ENCODE measurements at places on chromosomes 16 and 17.

- no peak for DNase-seq
Observed at GRCh38 chr16:11315510-11315909, 29.7 kb upstream of the RMI2 start.

DNA sequence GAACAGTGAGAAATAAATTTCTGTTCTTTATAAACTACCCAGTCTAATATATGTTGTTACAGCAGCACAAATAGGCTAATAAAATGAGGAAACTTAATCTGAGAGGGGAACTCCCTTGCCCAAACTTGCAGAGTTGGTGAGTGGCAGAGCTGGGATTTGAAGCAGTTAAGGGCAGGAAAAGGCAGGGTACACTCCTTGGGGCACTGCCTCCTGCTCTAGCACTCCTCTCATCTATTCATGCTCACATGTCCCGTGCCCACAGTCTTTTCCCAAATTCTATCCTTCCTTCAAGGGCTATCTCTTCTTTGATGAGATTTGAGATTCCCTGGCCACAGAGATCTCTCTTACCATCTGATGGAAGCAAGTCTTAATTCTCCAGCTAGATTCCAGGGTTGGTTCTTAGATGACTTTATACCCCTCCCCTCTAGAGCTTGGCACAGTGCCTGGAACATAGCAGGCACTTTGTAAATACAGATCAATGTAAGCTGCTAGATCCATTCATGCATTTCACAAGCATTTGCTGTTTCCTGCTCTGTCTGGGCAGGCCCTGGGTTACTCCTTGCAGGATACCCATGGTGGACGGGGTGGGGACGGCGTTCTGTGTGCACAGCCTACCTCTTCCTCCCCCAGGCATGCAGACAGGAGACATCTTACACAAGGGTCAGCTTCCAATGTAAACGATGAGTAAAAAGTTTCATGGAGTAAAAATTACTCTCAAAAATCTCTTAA is 39.2 kb upstream of the ABCC12 start:
- DNase-seq = no peak

DNA sequence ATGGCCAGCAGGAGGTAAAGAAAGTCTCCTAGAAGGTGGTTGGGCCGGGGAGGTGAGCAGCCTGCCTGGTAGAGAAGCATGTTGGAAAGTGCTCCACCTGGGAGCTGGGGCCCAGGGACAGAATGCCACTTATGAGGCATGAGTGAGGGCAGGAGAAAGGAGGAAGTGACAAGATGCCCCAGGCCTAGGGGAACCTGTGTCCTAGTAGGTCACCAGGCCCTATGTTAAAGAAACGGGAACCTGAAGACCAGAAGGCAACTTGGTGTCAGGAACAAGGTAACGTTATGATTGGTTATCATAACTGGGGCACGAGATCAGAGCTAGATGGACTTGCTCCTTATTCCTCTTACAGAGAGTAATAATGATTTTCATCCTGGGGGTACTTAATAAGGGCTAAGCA is 34.3 kb downstream of the PITPNC1 start:
- DNase-seq = peak; percentile 37

DNA sequence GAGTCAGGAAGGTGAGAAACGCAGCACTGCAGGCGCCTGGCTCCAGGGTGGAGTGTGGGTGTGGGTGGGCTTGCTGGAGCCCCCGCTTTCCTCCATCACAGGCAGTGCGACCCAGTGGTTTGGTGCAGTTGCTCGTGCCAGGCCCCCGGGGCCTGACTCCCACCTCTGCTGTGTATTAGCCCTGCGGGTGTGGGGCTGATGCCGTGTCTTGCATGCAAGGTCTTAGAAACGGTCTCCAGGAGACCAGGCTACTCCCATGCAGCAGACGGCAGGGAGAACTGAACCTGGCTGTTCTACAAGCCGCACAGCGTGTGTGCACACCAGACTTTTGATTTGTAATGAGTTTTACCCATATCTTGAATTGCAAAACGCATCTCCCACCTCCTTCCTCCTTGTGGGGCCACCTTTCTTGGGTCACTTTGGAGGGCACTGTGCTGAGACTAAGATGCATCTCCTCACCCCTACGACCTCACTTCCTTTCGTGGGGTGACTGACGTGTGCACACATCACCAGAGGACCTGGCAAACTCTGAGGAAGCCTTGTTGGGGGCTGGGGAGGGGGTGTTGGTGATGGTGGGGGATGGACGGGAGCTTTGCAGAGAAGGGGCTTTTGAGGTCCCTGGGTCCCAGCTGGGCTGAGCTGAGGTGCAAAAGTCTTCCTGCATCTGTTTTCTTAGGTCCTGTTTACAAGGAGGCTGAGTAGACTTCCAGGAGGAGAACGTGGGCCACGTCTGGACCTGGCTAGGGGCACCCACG is 101.8 kb upstream of the TNRC6C start:
- DNase-seq = no peak

- DNase-seq = no peak
Observed at GRCh38 chr17:9696279-9697044, 51.1 kb downstream of the USP43 start.

DNA sequence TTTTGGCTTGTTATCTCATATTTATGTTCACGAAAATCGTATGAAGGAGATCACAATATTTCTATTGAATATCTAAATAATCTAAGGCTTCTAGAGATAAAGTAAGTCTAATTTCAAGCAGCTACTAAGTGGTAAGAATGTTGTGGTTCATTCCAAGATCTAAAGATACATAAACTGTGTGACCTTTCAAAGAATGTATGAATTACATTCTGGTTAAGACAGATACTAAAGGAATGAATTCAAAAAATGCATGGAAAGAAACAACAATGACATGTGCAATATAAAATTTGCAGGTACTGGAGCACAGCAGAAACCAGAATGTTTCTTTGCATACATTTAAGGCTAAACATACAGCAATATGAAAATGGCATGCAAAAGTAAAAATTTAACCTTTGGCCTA is 1214.6 kb downstream of the CDH8 start:
- DNase-seq = no peak

DNA sequence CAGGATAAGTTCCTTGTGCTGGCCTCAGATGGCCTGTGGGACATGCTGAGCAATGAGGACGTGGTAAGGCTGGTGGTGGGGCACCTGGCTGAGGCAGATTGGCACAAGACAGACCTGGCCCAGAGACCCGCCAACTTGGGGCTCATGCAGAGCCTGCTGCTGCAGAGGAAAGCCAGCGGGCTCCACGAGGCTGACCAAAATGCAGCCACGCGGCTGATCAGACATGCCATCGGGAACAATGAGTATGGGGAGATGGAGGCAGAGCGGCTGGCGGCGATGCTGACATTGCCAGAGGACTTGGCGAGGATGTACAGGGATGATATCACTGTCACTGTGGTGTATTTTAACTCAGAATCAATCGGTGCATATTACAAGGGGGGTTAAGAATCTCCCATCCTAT is 5.2 kb downstream of the PDP2 start:
- DNase-seq = no peak

GRCh38 chr16:47928008-47928407 is 227.8 kb downstream of the ABCC12 start:
- DNase-seq = no peak

GRCh38 chr17:15650741-15651582 is 31.5 kb upstream of the FBXW10B start:
- DNase-seq = no peak

DNA sequence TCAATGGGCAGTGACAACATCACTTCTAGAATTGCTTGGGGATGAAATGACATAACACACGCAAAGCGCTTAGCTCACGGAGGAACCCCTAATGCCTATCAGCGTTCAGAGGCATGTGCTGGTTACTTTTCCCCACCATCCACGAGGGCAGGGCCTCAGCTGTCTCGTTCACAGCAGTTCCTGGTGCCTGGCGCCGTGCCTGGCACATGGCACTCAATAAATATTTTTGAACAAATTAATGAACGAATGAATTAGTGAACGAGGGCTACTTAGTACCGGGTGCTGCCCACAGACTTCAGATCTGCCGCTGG is 14.1 kb upstream of the CIBAR2 start:
- no peak for DNase-seq

GRCh38 chr16:68374961-68375660 is 64.3 kb downstream of the PRMT7 start:
- DNase-seq = no peak

DNA sequence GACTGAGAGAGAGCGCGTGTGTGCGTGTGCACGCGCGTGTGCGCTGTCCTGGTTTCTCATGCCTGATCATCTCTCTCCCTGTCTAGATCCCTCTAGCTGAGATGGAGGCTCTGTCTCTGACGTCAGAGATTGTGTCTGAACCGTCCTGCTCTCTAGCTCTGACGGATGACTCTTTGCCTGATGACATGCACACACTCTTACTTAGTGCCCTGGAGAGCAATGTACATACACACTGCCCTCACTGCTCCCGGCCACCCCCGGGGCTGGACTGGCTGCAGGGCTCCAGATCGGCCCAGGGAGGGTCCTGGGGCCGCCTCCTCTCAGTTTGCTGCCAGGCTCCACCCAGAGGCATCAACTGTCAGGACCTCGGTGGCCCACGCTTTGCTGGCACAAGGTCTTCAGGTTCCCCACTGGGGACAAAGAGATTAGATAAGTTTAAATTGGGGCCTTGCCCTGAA is 13.1 kb upstream of the ABCC3 start:
- no peak for DNase-seq

DNA sequence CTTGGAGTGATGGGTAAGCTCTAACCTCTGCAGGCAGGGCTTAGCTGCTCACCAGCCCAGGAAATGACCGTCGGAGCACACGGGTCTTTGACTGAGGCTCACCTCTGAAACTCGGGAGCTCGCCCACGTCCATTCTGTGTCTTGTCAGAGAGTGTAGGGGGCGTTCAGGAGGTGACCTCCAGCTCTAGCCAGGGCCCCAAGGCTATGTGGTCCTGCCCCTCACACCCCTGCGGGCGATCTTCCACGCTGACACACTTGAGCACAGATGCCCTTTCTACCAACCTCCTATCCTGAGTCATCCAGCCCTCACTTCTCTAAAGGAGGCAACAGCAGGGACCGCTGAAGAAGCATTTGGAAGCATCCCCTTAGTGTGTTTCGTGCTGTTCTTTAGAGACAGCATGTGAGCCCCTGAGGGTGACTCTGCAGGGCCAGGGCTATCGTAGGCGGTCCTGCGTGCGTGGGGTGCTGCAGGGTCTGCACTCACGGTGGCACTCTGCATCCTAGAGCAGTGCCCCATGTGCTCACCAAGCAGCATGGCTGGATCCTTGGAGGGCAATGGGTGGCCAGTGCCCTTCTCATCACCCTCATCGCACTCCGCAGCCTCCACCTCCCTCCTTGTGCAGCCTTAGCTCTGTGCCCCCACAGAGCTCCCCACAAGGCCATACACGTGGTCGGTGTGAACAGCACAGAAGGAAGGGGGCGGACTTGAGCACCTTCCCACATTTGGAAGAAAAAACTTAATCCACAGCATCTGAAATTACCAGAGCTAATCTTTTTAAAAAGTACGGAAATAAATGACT is 33.8 kb downstream of the SLC47A1 start:
- no peak for DNase-seq

GRCh38 chr17:80244871-80245509 is 15.7 kb upstream of the RNF213 start:
- DNase-seq = no peak

GRCh38 chr17:75207760-75208159 is 2.3 kb downstream of the NUP85 start:
- no peak for DNase-seq

- no peak for DNase-seq
Observed at GRCh38 chr16:10296956-10297340, 88.9 kb upstream of the ATF7IP2 start.

GRCh38 chr16:56776562-56776961 is 46.6 kb downstream of the NUP93 start:
- DNase-seq = no peak

DNA sequence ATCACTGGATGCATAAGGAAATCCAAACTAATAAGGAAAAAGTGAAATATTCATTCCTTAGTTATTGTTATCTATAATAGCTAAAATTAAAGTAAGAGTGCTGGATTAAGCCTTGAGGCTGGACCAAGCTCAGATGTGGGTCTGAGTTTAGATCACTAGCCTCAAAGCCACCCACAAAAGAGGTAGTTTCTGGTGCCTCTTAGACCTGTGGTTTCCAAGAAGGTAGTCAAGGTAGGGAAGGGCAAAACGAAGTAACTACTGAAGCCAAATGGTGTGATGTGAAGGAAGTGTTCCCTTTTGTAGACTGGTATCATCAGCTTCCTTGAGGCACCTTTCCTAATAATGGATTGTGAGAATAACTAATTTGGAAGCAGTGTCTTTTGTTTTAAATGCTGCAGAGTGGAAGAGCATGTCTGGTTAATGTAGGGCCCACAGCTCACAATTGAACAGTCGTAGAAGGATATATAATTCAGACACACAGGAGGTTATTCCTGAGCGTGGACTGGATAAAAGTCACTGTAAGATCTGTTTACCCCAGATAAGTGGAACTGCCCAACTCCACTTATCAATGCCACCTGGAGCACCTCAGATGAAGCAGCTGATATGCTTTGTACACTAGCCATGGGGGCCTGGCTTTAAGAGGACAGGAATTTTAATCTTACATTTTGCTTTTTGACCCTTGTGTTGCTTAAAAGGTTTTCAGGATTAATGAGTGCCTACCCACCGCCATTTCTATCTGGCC is 31.7 kb upstream of the LCMT1 start:
- DNase-seq = no peak

- no peak for DNase-seq
Observed at GRCh38 chr16:69712277-69712676, 14.1 kb downstream of the NQO1 start.

DNA sequence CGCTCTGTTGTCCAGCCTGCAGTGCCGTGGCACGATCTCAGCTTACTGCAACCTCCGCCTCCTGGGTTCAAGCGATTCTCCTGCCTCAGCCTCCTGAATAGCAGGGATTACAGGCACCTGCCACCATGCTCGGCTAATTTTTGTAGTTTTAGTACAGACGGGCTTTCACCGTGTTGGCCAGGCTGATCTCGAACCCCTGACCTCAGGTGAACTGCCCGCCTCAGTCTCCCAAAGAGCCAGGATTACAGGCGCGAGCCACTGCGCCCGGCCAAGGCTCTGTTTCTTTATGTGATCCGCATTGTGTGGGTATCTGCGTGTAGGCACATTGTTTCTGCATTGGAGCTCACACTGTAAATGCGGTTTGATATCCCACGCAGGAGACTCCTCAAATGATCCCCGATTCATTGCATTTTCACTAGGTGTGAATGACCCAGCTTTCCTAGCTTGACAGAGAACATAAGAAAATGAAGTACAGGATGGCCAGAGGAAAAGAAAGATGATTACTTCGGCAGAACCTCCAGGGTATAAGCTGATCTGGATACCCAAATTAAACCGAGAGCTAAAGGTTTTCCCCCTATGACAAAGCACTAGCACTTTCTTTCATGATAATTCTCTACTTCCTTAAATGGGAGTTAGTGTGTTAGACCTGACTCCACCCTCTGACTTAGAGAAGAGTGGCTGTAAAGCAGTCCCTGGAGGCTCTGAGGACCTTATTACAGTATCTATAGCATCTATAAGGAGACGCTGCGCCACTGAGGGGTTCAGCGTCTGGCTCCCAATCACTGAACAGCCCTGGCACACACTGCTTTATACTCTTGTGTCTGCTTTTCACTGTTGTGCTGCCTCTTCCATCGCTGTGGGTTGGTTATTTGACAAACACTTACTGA is 17.3 kb downstream of the COTL1 start:
- DNase-seq = peak; percentile 75
